CD14-positive monocyte (primary cell): ENCODE measurements at places on chromosomes 4 and X. TPM values are rescaled to one million over a fixed set of nuclear protein-coding genes. Genes with fewer than 3 reads are reported as not detected.

The CXorf65 gene
- not detected for polyA plus RNA-seq

The ALPK1 gene
- polyA plus RNA-seq: 6.0 and 14.2 TPM in 2 replicates

The RBM46 gene
- polyA plus RNA-seq: not detected

The TRAM1L1 gene
- polyA plus RNA-seq: not detected

The FMR1NB gene
- not detected for polyA plus RNA-seq

The CTAG2 gene
- not detected for polyA plus RNA-seq

The ATXN3L gene
- not detected for polyA plus RNA-seq

The ESX1 gene
- polyA plus RNA-seq: not detected

DNA sequence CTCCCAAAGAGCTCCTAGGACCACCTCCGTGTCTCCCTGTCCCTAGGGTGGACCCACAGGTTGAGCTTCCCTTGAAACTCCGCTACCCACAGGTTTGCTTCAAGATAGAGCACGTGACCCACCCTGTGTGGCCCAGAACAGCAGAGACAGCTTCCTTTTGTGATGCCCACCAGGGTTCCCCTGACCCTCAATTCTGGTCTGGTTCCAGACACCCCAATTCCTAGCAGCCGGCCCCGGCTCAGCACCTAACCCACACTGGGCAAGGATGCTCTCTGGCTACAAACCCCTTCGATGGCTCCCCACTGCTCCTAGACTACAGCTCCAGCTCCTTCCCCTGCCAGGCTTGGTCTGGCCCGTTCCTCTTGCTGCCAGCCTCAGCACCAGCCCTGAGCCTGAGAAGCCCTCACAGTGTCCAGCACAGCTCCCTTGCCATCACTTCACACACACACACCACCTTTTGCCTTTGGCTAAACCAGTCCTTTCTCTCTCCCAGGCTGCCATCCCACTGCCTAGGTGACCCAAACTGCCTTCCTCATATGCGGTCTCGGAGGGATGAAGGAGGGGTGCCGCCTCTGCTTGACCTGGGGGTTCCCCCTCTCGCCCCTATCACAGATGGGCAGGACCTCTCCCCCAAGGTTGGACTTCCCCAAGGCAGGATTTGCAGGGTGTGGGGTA is 6.2 kb downstream of the PNCK start:
- H3K27ac ChIP-seq: no peak overlapping the region
- no peak overlapping the region for H3K4me3 ChIP-seq
- no peaks in the 10 kb centered on the region for H3K36me3 ChIP-seq
- no peaks in the 10 kb centered on the region for H3K4me1 ChIP-seq
- H3K27me3 ChIP-seq: peaks cover 8% of the 10 kb centered on the region

GRCh38 chr4:178174756-178175155 is 732.5 kb upstream of the AGA start:
- no peaks in the 10 kb centered on the region for H3K27me3 ChIP-seq
- H3K36me3 ChIP-seq: no peaks in the 10 kb centered on the region
- H3K4me1 ChIP-seq: no peaks in the 10 kb centered on the region

DNA sequence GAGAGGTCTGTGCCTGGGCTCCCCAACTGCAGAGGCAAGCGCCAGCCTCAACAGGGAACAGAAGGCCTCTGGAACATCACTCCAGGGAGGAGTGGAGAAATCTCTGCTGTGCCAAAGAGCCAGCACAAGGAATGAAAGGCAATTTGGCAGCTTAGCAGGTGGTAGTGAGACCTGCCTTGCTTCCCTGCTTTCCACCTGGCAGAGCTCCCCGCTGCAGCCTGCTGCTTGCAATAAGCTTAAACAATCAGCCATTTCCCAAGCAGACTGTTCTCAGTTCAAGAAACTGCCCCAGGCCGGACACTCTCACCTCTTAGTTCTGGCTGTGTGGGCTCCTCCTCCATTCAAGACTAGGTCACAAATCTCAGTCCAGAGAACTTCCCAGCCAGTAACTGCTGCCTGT is 370.6 kb downstream of the MAGEB5 start:
- no peak overlapping the region for H3K4me3 ChIP-seq
- H3K4me1 ChIP-seq: no peaks in the 10 kb centered on the region
- H3K36me3 ChIP-seq: no peaks in the 10 kb centered on the region
- H3K27me3 ChIP-seq: no peaks in the 10 kb centered on the region
- no peak for DNase-seq
- no peak overlapping the region for H3K27ac ChIP-seq

- peak overlapping the region; percentile 66 for H3K27ac ChIP-seq
- no peak for DNase-seq
- H3K4me1 ChIP-seq: peaks cover 15% of the 10 kb centered on the region
- no peak overlapping the region for H3K4me3 ChIP-seq
Measured at GRCh38 chrX:1493412-1493811, 40.7 kb upstream of the ASMTL start.

DNA sequence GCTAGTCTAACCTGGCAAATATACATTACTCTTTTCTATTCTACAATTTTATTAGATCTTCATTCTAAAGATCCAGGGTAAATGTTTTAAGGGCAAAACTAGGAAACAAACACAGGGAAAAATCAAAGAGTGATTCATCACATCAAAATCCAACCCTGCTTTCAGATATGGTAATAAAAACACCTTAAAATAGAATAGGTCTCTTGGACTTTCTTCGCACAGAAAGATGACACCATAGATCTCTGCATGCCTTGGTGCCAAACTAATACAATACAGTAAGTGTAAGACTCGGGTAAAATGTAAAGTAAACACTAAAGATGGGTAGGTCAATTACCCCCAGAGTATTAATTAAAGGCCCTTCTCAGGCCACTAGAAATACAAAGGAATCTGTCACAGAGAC is 34.2 kb downstream of the LDB2 start:
- DNase-seq: no peak
- H3K27ac ChIP-seq: no peak overlapping the region
- no peaks in the 10 kb centered on the region for H3K27me3 ChIP-seq

DNA sequence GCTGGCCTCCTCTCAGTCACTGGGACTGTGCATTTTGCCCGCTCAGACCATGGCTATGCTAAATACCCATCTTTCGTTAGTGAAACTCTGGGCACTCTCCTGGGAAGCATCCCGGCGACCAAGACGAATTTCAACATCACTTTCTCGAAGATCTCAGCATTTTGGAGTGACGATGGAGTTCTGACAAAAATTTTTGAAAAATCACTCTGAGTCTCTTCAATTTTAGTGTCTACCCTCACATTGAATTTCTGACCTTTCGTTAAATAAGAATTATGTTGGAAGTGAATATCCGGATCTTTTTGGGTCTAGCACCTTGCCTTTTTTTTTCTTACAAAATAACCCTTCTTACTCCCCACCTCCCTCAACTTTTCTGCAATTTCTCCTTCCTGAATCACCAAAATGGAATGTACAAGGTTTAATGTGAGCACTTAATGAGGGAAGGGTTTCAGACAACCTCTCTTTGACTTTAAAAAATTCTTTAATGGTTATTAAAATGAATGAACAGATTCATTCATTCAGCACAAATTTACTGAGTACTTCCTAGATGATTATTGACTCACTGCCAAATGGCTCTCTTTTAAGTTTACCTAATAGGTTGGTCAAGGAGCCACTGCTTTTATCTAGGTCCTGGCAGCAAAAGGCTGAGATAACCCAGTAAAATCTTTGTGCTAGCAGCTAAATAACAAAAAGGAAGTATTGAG is 746 bp upstream of the AADAT start:
- H3K36me3 ChIP-seq: no peaks in the 10 kb centered on the region
- H3K4me3 ChIP-seq: peak overlapping the region; percentile 61
- DNase-seq: no peak
- peaks cover 37% of the 10 kb centered on the region for H3K27me3 ChIP-seq

- no peak overlapping the region for H3K27ac ChIP-seq
- H3K36me3 ChIP-seq: no peaks in the 10 kb centered on the region
- H3K4me1 ChIP-seq: no peaks in the 10 kb centered on the region
- no peak overlapping the region for H3K4me3 ChIP-seq
Measured at GRCh38 chr4:6189511-6189910, 10.8 kb downstream of the JAKMIP1 start.

GRCh38 chrX:49309401-49309981 is 6.0 kb downstream of the GAGE10 start:
- DNase-seq: no peak
- H3K4me1 ChIP-seq: peaks cover 62% of the 10 kb centered on the region
- H3K27me3 ChIP-seq: no peaks in the 10 kb centered on the region

- H3K4me1 ChIP-seq: no peaks in the 10 kb centered on the region
- no peak for DNase-seq
- H3K4me3 ChIP-seq: no peak overlapping the region
- H3K27me3 ChIP-seq: no peaks in the 10 kb centered on the region
- H3K36me3 ChIP-seq: no peaks in the 10 kb centered on the region
Measured at GRCh38 chr4:1635464-1635863, 48.6 kb downstream of the FAM53A start.

- H3K4me3 ChIP-seq: no peak overlapping the region
- DNase-seq: no peak
- H3K27ac ChIP-seq: no peak overlapping the region
- no peaks in the 10 kb centered on the region for H3K27me3 ChIP-seq
Measured at GRCh38 chr4:7323872-7324650, 110.7 kb downstream of the PSAPL1 start.

DNA sequence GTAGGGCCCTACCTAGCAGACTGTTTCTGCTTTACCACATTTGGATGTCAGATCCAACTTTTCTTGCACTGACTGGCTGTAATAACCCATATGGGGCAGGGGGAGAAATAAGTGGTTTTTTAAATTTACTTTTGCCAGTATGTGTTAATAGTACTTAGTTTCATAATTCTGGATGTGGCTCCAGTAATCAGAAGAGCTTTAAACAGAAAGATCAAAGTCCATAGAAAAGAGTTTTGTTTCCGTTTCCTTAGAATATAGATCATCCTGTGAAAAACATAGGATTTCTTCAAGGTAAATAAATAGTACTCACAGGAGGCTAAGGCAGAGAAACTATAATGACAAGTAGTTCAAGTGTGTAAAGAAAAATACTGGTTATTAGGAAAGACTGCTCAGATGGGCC is 85.6 kb downstream of the SLC39A8 start:
- H3K4me1 ChIP-seq: no peaks in the 10 kb centered on the region
- DNase-seq: no peak
- H3K27me3 ChIP-seq: no peaks in the 10 kb centered on the region
- no peak overlapping the region for H3K27ac ChIP-seq

DNA sequence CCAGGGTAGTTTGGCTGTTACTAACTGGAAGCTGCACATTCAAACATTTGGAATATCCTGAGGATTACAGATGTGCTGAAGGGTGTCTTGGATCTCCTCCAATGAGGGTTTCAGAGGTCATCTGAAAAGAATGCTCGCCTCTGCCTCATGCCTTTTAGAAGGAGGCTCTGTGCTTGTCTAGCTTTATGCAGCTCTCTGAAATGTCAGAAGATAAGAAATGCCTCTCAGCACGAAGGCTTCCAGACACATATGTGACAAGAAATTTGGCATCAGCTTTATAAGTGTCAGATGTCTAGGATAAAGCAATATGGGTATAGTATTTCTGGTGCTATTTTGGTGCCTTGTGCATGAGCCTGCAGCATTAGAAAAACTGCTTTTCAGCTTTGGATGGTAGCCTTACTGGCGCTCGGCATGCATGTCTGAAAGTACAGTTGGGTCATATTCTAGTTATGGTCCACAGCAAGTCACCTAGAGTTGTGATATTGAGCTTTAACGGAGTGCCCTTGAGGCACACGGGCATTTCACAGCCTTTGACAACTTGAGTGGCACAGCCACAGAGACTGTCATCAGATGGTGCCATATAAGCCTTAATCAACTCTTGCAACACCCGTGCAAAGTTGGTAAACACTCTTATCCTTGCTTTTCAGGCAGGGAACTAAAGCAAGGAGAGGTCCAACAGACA is 70.8 kb upstream of the PGRMC2 start:
- H3K27ac ChIP-seq: no peak overlapping the region
- H3K4me3 ChIP-seq: no peak overlapping the region
- H3K4me1 ChIP-seq: no peaks in the 10 kb centered on the region
- H3K36me3 ChIP-seq: no peaks in the 10 kb centered on the region
- no peak for DNase-seq
- no peaks in the 10 kb centered on the region for H3K27me3 ChIP-seq

- no peak for DNase-seq
- H3K4me3 ChIP-seq: no peak overlapping the region
- peaks cover 2% of the 10 kb centered on the region for H3K27me3 ChIP-seq
- no peaks in the 10 kb centered on the region for H3K36me3 ChIP-seq
- no peak overlapping the region for H3K27ac ChIP-seq
- H3K4me1 ChIP-seq: no peaks in the 10 kb centered on the region
Measured at GRCh38 chrX:52031371-52031770, 37.6 kb downstream of the MAGED4B start.

DNA sequence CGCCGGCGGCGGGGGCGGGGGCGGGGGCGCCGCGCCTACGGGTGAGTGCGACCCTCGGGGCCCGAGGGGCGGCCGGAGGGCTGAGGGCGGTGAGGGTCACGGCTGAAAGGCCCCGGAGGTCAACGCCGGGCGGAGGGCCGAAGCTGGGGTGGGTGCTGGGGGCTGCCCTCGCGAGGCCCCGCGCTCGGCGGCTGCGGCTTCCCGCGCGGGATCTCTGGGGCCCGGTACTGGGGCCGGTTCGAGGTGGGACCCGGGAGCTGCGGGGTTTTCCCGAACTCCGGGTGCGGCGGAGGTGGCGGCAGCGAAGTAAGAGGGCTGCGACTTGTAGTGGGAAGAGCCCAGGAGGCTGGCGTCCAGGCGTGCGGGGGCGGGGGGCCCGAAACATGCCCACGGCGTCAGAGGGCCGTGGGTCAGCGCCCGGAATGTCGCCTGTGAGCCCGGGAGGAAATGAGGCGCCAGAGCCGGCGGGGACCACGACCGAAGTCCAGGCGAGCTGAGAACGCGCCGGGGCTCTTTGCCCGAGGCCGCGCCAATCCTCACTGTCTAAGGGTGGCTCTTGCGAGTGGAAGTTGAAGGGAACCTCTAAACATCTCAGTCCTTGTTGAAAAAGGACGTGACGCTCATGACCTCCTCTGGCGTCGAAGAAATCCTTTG is 407 bp downstream of the IL13RA1 start:
- no peaks in the 10 kb centered on the region for H3K27me3 ChIP-seq
- DNase-seq: no peak
- no peaks in the 10 kb centered on the region for H3K36me3 ChIP-seq
- peak overlapping the region; percentile 73 for H3K4me3 ChIP-seq

- no peaks in the 10 kb centered on the region for H3K27me3 ChIP-seq
- H3K4me3 ChIP-seq: no peak overlapping the region
Measured at GRCh38 chrX:4579480-4579879, 866.0 kb upstream of the PRKX start.

DNA sequence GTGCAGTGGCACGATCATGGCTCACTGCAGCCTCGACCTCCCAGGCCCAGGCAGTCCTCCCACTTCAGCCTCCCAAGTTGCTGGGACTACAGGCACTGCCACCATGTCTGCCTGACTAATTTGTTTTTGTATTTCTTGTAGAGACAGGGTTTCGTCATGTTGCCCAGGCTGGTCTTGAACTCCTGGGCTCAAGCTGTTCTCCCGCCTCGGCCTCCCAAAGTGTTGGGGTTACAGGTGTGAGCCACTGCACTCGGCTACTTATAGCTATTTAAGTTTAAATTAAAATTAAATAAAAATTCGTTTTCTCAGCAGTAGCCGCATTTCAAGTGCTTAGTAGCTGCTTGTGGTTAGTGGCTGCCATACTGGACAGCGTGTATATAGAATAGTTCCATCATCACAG is 3.5 kb downstream of the SMAD1 start:
- H3K4me3 ChIP-seq: no peak overlapping the region
- no peak for DNase-seq
- H3K27me3 ChIP-seq: no peaks in the 10 kb centered on the region
- no peaks in the 10 kb centered on the region for H3K36me3 ChIP-seq
